Stimulated activated CD4-positive, alpha-beta T cell treated with anti-CD3 and anti-CD28 coated beads, Interleukin-4, amount 100 ng/mL, for 4 hours (primary cell): ENCODE measurements at places on chromosomes 5 and 9.
A peak's percentile ranks its signal among the peaks of the same experiment; 100 is the strongest.

- DNase-seq, result no peak
Observed at GRCh38 chr5:67221487-67222242, 25.1 kb upstream of the CD180 start.

GRCh38 chr5:135693371-135693955 is 114.7 kb upstream of the CXCL14 start:
- no peak for DNase-seq

DNA sequence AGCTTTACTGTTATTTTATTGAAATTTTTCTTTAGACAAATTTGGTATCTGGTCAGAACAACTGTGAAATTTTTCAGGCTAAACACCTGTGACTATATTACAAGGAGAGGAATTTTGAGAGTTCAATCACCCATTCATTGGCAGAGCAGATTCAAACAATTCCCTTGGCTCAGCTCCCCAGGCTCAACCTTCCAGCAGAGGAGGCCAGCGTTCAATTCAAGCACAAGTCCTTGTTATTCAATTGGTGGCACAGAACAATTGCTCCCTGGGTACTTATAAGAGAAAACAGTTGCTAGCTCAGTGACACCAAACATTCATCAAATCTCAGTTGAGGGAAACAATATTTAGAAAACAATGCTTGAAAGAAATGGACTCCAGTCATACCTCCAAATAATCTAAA is 83.3 kb downstream of the SUSD1 start:
- DNase-seq, result no peak

DNA sequence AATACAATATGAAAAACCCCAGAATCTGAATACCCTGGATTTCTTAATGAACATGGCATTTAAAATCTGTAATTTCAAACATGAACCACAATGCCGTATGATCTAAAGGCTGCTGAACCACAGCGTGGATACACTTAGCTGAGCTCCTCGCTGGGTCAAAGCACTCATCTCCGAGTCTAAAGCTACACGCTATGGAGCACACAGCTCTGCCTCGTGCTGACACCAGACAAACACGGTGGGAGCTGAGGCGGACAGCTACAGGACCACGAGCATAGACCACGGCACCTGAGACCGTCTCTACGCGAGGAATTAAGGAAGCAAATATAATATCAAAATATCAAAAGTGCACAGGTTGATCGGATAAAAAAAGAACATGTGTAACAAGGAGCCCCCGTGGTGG is 42.8 kb upstream of the IPPK start:
- DNase-seq, result no peak

DNA sequence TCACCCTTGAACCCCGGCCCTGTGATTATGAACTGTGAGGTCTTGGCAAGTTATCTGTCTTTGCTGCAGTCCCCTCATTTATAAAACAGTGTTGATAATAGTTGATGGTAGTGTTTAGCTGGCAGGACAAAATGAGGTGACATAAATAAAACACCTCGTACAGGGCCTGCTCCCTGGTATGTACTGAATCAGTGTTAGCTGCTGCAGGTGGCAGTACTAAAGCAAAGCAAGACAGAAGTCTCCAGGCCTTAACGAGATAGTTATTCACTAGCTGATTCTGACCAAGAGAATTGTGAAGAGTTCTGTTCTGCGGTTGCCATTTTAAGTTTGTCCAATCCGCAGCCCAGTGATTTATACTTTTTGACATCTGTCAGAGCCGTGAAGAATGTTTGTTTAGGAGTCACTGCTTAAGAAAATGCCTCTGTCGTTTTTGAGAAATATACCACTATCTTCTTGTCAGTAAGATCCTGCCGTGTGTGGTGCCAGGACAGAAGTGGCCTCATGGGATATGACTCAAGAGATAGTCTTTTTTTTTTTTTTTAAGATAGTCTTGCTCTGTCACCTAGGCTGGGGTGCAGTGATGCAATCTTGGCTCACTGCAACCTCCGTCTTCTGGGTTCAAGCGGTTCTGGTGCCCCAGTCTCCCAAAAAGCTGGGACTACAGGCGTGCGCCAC is 75.9 kb downstream of the KDM4C start:
- DNase-seq, result no peak

- DNase-seq, result no peak
Observed at GRCh38 chr5:149285153-149285552, 13.5 kb downstream of the AFAP1L1 start.

DNA sequence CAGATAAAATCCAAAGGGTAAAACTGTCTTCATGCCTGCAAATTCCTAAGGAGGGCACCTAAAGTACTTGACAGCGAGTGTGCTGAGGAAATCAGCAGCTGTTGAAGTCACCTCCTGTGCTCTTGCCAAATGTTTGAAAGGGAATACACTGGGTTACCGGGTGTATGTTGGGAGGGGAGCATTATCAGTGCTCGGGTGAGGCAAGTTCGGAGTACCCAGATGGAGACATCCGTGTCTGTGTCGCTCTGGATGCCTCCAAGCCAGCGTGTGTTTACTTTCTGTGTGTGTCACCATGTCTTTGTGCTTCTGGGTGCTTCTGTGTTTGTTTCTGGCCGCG is 727 bp upstream of the ADRB2 start:
- DNase-seq, result no peak

DNA sequence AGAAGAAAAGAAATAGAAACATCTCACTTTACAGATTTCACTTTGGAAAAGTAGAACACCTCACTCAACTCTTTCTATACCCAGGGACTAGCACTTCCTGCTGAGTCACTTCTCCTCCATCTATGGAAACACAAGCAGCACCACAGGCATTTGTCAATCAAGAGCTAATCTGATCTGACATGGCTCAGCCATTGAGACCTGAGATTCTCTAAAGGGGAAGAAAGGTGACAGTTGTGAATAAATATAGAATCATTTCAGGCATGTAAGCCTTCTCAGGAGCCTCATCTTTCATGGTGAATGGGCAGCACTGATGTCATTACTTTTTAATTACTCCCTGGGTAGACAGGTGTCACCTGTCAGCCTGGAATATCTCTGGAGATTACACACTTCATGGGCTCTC is 559.8 kb downstream of the HINT1 start:
- no peak for DNase-seq

DNA sequence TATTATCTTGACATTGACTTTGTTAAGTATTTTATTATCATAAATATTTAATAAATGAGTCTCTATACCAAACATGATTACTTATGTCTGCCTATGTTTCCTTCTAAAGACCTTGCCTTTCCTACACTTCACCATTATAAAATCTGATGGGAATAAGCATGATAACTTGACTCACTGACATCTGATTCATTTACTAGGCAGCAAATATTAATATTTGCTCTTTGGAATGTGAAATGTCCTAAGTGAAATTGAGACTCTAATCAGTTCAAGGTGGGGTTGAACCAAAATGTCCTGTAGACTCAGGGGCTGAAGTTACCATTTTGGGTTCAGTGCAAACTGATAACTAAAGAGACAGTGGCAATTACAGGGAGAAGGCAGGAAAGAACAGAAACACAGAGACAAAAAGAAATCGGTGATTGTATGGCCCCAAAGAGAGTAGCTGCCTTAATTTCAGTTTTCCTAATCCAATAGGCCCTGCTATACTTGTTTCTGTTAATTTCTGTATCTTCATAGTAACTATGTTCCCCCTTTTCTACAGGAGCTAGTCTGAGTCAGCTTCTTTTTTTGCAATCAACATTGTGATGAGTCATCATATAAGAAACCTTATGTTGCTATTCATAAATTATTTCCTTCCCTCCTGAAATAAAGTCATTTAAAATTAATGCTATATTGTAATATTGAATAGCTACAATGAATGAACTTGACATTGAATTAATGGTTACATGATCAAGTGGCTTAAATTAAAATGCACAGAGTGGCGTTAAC is 296.8 kb downstream of the PDE4D start:
- DNase-seq, result no peak

GRCh38 chr5:179317411-179318220 is 27.6 kb downstream of the ADAMTS2 start:
- no peak for DNase-seq

DNA sequence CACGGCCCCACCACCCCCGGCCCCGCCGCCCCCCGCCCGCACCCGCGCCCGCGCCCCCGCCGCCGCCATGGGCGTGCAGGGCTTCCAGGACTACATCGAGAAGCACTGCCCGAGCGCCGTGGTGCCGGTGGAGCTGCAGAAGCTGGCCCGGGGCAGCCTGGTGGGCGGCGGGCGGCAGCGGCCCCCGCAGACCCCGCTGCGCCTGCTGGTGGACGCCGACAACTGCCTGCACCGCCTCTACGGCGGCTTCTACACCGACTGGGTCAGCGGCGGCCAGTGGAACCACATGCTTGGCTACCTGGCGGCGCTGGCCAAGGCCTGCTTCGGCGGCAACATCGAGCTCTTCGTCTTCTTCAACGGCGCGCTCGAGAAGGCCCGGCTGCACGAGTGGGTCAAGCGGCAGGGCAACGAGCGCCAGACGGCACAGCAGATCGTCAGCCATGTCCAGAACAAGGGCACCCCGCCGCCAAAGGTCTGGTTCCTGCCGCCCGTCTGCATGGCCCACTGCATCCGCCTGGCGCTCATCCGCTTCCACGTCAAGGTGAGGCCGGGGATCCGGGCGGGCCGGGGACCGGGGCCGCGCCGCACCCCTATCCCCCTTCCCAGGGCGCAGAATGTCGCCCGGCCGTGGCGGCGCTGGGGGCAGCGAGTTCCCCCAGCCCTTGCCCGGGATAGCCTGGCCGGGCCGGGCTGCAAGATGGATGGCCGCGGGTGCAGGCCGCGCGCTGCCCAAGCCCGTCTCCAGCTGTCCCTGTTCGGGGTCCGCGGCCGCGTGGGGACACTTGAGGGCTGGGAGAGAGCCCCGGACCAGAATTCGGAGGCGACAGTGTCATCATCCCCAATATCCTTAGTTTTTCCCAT is 594 bp downstream of the FAM120A start:
- DNase-seq, result peak; percentile 15

DNA sequence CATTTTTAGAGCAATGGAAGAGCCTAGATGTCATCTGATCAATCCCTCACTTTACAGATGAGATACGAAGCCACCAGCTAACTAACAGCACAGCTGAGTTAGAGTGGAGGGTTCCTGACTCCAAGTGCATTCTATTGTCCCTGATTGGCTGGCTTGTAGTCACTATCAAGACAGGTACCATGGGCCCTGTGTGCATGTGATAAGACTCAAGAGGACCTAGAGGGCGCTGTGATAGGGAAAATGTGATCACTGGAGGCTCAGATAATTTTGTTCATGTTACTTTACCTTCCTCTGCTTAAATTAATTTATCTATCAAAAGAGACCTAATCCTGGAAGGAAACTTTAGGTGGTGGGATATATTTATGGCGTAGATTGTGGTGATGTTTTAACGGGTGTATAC is 19.5 kb upstream of the SNAPC3 start:
- no peak for DNase-seq

DNA sequence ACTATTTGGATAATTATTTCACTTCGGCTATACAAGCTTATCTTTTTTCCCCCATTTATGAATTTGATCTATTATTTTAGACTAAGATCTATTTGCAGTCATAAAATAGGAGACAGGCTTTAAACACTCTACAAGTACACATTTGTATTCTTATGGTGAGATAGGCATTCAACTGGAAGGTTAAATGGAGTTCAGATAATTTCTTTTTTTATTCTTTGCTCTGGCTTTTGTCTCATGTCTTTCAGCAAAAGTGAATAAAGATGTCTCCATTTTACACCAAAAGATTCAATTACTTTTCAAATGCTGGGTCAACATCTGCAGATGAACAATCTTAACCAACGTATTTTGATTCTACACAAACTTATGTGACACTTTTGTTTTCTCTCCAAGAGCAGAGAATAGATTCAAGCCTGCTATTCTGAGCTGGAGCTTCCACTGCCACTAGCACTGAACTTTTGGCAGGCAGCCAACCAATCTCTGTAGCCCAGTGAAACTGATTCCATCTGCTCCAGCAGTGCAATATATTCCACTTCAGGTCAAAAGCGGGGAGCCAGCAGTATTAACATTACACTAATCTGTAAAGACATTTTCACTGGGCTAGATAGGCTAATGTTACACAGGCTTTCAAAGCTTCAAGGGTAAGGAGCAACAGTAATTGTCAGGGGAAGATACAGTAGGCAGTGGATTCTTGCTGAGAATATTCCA is 452.0 kb upstream of the ZNF608 start:
- DNase-seq, result no peak

- DNase-seq, result no peak
Observed at GRCh38 chr5:98524773-98525172, 248.7 kb upstream of the RGMB start.

DNA sequence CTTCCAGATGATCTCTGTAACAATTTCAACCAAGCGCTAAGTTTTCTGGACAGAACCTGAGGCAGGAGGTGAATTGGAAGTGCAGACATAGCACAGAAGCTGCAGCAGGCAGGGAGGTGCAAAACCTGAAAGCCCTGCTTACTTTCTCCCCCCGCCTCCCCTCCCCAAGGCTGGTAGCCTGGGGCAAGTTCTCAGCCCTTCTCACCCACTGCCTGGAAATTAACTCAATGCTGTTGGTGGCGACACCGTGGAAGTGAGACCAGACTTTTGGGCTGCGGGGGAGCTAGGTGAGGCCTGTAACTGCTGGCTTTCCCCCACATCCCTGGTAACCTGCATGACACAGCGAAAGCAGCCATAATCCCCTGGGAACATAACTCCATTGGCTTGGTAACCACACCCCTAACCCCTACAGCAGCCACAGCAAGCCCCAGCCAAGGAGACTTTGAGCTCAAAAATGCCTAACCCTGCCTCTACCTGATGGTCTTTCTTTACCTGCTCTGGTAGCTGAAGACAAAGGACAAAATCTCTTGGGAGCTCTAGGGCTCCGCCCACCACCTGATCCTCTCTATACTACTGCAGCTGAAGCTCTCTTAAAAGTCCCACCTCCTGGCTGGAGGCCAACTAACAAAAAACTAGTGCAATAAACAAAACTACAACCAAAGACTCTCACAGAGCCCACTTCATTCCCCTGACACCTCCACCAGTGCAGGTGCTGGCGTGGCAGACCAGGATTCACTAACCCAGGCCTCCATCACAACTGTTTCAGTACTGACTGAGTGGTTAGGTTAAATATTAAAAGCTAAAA is 11.9 kb upstream of the OR13C8 start:
- DNase-seq, result no peak

DNA sequence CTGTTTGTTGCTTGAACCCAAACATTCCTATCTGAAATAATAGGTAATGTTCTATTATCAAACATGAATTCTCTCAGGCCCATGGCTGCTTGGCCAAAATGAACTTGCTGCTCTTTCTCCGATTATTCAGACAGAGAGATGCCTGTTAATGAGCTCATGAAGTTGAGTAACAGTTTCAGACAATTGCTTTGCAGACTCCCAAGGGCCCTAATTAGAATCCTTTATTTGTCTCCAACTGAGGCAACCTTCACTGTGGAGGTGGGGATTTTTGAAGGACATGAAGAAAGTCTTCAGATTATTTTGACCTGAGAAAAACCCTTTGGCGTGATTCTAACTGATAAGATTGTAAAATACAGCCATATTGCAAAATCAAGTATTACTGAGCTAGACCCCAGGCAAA is 466.7 kb downstream of the NFIB start:
- DNase-seq, result no peak

- no peak for DNase-seq
Observed at GRCh38 chr5:61081741-61082140, 80.5 kb downstream of the SMIM15 start.
